Germinal center (tissue), 1 donor: ENCODE measurements at places on chromosomes 2 and 18.

DNA sequence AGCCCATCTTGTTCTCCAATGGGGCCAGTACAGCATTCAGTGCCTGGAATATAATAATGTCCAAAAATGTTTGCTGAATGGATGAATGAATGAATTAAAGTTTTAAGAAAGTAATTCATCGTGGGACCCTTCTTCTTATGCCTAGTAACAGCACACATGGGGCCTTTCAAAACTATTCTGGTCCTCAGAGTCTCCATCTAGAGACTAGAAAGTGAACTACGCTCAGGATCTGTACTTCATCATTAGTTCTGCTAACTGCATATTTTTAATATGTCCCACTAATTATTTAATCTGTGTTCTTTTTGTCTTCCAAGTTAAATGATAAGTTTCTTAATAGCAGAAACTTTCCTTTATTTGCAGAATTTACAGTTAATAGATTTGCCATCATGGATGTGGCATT is 172.5 kb downstream of the SMAD2 start:
- no peak for DNase-seq

GRCh38 chr2:125172181-125172580 is 1147.1 kb downstream of the CNTNAP5 start:
- no peak for DNase-seq

DNA sequence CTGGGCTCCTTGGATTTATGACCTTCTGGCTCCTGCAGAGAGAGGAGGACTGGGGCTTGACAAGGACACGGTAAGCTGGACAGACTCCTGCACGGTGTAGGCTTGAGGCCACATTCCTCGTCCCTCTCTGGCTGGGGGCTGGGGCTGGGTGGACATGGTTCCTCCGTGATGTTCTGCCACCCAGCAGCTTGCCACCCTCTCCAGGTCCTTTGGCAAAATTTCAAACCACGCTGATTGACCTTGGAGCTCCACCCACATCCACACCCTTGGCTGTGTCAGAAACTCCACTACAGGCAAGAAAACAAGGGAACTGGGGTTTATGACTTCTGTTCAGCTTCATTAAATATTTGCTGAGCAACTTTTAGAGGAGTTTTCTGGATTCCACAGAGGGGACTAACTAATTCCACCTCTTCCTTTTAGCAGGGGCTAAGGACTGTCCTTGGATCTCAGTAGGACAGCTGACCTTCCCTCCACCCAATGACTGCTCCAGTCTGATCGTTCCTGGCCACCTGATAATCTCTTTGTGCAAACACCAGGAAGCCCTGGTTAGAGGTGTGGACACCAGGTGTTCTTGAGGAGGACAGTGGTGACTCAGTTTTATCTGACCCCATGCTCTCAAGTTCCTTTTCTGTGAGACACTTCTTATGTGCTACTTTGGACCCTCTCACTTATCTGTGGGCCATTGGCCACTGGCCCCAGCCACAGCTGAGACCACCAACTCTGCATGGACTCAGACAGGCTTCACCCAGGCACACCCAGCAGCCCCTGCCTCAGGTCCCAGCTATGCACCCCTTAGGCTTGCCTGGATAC is 29.3 kb downstream of the GPR55 start:
- no peak for DNase-seq

- no peak for DNase-seq
Measured at GRCh38 chr2:188884046-188884445, 90.1 kb upstream of the COL3A1 start.

DNA sequence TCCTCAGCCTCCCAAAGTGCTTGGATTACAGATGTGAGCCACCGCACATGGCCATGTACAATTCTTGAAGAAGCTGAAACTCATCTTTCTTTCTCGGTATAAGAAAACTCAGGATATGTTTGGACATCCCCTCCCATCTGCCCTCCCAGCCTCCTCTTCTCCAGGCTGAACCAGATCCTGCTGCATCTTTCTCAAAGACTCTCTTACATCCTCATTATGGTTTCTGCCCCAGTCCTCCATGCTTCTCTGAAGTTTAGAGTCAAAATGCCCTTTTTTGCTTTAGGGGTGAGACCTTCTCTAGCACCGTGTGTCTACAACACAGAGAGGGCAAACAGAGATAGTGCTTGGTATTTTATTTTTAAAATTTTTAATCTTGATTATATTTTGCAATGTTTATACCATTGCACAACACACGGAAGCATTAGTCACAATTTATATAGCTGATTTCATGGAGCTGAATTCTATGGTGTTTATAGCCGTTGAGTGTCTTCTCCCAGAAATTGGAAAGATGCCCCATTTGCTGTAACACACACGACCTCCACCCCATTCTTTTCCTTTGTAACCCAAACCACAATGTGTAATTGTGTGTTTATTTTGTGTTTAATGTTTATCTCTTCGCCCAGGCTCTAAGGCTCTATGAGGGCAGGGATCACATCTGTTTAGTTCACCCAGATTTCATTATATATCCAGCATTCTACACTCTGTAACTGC is 206.0 kb upstream of the TNP1 start:
- DNase-seq: no peak

DNA sequence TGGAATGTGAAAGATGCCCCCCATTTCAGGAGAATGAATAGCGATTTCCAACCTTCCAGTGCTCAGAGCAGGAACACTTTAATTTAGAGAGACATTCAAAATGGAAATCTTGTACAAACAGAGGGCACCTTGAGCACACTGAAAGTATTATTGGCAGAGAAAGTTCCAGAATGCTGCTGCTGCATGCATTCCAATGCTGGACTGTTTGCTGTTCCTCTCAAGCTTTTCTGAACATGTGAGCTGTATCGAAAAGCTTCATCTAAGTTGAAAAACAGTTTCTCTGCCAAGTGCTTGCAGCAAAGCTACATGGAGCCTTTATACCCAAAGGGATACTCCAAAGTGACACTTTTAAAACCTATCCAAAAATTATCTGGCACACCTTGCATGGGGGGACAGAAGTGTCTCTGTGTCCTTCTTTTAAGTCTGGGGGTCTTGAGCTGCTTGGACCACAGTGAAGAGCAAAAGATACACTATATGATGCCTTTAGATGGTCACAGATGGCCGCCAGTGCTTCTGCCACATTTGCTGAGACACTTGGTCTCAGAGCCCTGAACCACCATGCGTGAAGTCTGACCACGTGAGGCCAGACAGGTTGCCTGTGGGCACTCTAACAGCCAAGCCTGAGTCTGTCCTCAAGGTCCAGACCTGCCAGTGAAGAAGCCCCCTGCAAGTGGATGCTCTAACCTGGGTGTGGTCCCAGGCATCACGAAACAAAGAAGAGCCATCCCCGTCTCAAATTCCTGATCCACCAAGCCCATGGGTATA is 18.8 kb downstream of the UXS1 start:
- no peak for DNase-seq

DNA sequence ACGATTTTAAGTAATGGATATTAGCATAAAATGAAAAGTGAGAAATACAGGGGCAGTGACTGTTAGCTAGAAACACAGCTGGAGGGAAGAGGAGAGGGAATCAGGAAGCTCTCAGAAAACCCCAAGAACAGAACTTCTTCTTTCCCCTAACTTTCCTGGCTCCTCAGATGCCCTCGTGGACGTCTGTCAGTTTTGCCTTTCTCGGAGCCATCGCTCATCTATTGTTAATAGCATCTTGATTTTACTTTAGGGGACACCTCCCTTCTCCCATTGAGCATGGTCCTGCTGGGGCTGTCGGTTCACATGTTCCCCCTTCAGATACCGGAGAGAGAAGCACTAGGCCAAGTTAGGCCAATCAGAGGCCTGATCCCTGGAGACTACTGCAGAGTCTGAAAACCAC is 2.3 kb upstream of the PLEK start:
- no peak for DNase-seq

DNA sequence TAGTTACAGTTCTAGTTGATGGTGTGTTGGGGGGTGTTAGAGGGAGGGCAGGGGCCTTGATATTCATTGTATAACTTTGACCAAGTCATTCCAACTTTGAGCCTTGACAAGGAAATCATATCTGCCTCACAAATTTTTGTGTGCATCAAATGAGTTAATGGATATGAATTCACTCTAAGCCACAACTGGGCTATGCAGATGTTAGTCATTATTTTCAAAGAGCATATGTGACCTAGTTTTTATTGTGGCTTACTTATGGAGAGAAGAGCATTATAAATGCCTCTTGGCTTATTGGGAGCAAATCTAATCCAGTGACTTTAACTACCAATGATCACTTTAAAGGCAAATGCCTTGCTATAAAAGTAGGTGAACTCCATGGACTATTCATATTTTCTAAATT is 250.2 kb downstream of the LPIN1 start:
- no peak for DNase-seq
